ENCODE measurements at places on chromosomes 6 and 20.

DNA sequence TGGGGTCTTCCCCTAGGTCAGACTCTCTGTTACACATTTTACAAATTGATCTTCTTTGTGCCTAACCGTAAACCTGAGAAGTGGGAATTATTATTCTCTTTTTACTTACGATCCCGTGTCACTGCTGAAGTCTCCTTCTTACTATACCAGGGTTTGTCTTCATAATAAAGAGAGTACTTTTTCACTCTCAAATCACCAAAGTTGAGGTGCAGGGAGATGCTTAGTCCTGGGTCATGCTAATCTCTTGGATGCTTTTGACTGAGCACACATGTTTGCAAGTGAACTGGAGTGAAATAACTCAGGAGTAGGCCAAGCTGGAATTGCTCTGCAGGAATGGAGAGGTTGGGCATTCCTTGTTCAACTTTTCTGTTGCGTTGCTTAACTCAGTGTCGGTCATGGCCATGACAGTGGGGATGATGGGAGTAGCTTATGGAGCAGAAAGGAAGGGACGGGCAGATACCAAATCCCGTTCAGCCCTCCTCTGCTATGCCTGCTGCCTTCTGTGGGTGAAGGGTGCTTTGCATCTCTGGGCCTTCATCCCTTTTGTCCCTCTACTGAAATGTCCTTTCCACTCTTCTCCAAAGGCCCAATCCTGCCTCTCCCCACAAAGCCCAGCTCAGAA lies 15.2 kb upstream of the TAGAP start:
- no peak for DNase-seq

DNA sequence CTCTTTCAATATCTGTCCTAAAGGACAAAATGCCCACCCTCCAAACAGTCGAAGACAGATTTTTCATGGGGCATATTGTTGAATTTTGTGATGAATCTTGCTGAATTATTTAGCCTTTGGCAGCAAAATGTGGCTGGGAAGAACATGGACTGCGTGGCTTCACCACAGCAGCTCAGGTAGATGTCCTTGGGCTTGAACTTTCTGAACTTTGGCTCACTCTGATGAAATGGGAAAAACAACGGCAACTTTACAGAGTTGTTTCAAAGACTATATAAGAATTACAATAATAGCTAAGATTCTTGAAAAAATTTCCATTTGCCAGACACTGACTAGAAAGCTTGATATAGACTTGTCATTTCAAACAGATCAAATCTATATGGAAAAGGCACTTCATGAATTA lies 52.8 kb upstream of the IL20RA start:
- no peak for DNase-seq

DNA sequence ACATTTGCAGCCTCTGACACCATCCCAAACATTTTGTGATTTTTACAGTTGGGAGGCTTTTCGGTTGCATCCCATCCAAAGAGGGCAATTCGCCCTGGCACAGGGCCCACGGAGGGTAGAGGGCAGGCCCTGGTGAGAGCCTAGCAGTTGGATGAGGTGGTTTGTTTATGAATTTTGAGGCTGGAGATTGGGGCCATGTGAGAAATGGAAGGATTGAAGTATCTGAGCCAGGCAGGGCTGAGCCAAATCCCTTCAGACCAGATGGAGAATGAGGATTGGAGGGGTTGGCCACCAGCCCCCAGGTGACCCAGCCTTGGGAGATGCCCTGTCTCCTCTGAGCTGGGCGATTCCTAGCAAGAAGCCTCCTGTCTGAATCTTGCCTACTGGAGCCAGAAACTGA lies 52.6 kb upstream of the CCDC167 start:
- no peak for DNase-seq

- no peak for DNase-seq
These were observed 12.9 kb downstream of the SOD2 start for GRCh38 chr6:159680104-159680503.

DNA sequence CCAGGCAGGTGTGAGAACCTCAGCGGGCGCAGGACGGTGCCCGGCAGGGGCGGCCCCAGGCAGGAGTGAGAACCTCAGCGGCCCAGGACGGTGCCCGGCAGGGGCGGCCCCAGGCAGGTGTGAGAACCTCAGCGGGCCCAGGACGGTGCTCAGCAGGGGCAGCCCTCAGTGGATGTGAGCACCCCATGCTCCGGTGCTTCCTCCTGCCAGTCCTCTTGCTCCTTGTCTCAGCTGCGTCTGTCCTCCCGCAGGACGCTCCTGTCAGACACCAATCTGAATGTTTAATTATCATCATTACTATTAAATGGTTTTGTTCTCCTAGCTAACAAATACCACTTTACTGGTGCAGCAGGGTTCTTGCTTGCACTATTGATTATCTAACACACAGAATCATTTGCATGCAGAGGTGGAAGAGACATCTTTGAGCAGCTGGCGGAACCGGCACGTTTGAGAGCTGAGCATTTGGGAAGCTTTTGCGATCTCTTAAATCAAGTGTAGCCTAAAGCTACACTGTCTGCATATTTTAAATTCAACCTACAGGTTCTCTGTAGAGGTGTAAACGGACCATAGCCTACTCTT lies 39.4 kb upstream of the DACT2 start:
- DNase-seq = no peak

DNA sequence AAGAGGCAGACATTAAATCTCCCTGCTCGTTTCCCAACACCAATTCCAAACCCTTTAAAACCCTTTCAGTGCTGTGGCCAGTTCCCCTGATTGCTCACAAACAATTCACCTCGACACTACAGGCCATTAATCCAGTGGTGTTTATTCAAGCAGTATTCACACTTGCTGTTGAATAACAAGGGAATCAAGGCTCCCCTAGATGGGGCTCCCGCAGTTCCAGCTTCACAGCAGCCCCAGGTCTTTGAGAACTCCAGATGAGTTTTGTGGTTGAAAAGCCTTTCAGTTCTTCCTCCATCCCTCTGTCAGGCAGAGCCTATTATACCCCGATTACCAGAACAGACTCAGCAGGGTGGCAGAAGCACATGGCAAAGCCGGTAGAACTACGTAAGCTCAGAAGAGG lies 36.2 kb downstream of the JAG1 start:
- no peak for DNase-seq

GRCh38 chr6:137823826-137824555 lies 43.1 kb upstream of the TNFAIP3 start:
- DNase-seq = no peak

DNA sequence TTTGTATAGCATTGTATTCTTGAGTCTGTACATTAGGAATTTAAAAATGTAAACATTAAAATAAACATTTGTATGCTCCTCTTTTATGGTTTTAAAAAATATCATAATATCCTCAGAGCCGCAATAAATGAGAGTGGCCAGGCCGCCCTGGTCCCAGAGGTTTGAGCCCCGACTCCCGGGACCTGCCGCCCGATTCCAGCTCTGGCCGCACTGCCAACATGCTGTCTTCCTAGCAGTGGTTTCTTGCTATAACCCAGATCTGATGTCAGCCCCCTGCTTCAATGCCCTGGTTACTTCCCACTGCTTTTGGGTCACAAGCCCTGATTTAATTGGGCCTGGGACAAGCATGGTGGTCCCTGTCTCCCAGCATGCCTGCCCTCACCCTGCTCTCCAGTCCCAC lies 5.4 kb upstream of the ARID1B start:
- no peak for DNase-seq

DNA sequence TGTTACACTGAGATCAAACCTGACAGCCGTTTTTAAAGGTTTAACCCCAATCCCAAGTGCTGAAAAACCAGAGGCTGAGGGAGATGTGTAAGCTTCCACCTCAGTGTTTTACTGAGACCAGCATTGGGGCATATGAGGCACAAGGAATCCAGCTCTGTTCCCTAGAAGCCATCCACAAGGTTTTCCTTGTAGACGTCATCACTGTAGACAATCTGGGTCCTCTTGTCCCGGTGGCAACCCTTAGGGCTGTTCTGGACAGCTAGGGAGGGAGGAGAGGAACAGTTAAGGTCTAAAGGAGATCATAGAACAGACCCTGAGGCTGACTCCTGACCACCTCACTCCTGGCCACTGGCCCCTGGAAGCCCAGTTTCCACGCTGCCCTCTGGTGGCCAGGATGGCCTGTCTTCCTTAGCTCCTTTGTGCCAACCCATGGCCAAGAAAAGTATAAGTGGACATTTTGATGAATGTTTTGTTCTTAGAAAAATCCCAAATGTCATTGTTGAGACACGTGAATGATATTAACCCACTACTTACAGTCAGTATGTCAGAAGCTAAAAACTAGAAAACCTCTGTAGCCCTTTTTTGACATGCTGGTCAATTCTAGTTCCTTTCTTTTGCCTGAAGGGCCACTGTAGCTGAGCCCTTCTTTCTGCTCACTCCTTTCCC lies 6.4 kb downstream of the CFB start:
- peak; percentile 54 for DNase-seq

DNA sequence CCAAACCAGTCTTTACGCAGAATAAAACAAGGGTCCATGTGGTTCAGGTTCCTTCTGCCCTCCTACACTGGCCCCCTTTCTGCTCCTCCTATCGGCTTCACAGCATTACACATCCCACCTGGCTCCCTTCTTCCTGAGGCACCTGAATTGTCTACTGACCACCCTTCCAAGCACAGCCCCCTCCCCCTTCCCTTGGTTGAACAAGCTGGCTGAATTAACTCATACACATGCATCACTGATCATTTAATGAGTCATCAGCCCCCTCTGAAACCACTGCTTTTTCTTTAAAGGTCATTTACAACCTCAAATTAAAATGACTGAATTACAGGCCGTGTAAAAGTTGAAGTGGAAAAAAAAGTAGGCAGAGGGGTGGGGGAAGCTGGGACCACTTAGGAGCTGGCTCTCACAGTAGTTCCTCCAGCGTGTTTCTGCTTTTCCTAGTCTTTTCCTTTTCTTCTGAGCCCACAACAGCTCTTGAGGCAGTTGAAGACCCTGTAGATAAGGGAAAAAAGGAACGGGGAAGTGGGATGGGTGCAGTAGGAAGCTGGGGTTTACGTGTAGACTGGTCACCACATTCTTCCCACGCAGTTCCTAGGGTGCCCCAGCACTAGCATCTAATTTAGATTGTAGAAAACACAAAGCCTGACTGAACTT lies 67.6 kb downstream of the FYN start:
- no peak for DNase-seq

DNA sequence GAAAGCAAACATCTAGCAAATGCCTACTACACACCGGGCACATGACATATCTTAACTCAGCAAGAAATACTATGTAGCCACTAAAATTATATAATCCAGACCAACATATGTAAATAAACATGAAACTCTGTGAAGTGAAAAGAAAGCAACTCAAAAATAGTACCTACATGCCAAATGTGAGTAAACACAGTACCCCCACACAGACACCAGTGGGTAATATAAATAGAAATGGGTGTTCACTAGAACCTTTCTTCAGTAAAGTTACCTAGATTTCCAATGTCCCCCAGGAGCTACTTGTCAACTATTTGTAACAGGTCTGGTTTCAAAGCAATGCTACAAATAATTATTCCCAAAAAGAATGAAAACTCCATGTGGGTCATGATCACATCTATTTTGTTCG lies 25.5 kb downstream of the TRERF1 start:
- DNase-seq = no peak

DNA sequence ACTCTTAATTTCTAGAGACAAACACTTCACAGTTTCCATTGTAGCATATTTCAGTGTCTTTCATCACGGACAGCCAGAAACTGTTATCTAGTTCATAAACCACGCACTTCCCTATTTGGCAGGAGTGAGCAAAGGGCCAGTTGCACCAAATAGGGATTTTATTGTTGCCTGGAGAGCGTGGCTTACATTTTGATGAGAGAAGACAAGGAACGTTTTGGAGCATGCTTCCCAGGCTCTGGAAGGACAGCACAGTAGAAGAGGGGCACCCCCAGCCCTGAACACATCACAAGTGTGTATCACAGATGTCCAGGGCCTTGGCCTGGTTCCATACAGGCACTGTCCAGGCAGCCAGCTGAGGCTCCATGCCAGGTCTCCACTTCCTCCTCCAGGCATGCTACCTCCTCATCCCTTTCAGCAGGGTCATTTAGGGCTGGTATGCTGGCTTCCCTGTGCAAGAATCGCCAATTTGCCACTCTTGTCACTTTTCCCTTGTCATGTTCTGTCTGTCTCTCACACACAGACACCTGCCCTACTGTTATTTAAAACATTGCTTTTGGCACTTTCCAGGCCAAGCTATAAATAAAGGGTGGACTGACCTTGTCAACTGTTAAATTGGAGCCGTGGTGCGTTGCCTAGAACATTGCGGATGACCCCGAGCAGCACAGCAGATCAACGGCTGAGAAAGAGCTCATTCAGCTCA lies 235.0 kb upstream of the GMDS start:
- DNase-seq = no peak

DNA sequence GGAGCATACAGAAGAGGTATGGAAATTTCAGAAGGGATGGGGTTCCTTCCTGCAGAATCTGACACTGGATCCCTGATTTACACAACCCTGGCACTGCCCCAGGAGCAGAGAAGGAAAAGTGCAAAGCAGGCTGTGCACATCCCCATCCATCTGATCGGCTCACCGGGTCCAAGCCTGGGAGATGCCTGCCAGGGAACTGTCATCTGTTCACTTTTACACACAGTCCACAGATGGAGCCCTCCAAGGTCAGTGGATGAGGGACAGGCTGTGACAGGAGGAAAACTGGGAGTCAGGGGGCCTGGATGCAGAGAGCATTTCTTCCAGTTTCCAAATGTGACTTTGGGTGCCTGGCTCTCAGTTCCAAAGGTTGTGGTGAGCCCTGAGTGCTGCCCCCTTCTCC lies 11.0 kb upstream of the SYNDIG1 start:
- DNase-seq = no peak

- no peak for DNase-seq
These were observed 74.1 kb downstream of the BFSP1 start for GRCh38 chr20:17457079-17457478.

GRCh38 chr20:22475662-22476061 lies 108.7 kb downstream of the FOXA2 start:
- DNase-seq = no peak

- DNase-seq = no peak
These were observed 90.0 kb downstream of the RREB1 start for GRCh38 chr6:7197747-7198146.

DNA sequence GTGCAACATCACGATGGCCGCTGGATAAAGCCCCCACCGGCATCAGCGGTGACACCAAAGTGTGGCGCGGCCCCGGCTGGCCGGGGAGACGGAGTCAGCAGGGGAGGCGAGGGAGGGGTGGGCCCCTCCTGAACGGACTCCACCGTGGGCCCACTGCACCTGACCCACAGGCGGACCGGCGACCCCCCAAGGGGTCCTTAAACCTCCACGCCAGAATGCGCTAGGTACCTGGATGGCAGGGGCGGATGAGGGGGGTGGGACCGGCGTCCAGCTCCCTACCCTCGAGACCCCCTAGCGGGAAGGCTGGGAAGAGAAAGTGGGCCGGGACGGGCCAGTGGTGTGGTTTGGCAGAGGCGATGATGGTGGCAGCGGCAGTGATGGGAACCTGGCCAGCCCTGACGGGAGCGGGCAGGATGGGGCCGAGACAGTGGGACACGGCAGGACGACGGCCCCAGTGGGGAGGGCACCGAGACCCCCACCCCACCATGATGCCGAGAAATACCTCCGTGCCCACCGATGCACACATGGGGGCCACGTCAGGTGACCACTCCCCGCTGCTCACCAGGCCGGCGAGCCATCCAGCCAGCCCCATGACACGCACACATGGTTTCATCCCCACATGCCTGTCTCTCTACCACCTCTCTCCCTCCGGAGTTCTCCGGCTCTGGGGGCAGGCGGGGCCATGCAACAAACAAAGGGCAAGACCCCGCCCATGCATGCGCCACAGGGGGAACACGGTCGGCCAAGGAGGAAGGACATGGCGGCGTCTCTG lies 771.9 kb upstream of the DEFB115 start:
- DNase-seq = no peak

- DNase-seq = no peak
These were observed 302.7 kb downstream of the RFPL4B start for GRCh38 chr6:112649853-112650252.

GRCh38 chr6:122749451-122750050 lies 30.0 kb upstream of the FABP7 start:
- no peak for DNase-seq

Measured in prostate gland (tissue), 2 donors.